Myometrial cell (primary cell): ENCODE measurements at places on chromosomes 3 and 15. TPM values are rescaled to one million over a fixed set of nuclear protein-coding genes. Genes with fewer than 3 reads are reported as not detected.

The RBP2 gene
- total RNA-seq, result not detected in 2 replicates

The CA12 gene
- 39.9 and 45.0 TPM in 2 replicates for total RNA-seq

The GPD1L gene
- 5.8 and 7.6 TPM in 2 replicates for total RNA-seq

The IRAK2 gene
- 2.9 and 3.5 TPM in 2 replicates for total RNA-seq

The TAGLN3 gene
- 2.7 and 5.5 TPM in 2 replicates for total RNA-seq

The TPRG1 gene
- total RNA-seq, result 2.3 TPM in 1 of 2 replicates, not detected in the other

The C3orf70 gene
- total RNA-seq, result 0.18 and 0.29 TPM in 2 replicates

The ATP10A gene
- not detected in 2 replicates for total RNA-seq

The UROC1 gene
- total RNA-seq, result not detected in 2 replicates

The HHATL gene
- total RNA-seq, result not detected in 2 replicates

The COX5A gene
- total RNA-seq, result 139 and 151 TPM in 2 replicates

The GREM1 gene
- 2.3 and 4.3 TPM in 2 replicates for total RNA-seq

The PLSCR5 gene
- total RNA-seq, result not detected in 2 replicates

The SLC6A1 gene
- total RNA-seq, result not detected in 2 replicates

The RLBP1 gene
- total RNA-seq, result not detected in 2 replicates

The GP5 gene
- under 0.01 TPM in 2 replicates for total RNA-seq

The XCR1 gene
- not detected in 2 replicates for total RNA-seq

The OIP5 gene
- 15.2 and 23.1 TPM in 2 replicates for total RNA-seq
